ENCODE measurements at places on chromosomes 6 and 20.

GRCh38 chr6:87093651-87094050, 1.3 kb downstream of the CGA start:
- DNase-seq: no peak

DNA sequence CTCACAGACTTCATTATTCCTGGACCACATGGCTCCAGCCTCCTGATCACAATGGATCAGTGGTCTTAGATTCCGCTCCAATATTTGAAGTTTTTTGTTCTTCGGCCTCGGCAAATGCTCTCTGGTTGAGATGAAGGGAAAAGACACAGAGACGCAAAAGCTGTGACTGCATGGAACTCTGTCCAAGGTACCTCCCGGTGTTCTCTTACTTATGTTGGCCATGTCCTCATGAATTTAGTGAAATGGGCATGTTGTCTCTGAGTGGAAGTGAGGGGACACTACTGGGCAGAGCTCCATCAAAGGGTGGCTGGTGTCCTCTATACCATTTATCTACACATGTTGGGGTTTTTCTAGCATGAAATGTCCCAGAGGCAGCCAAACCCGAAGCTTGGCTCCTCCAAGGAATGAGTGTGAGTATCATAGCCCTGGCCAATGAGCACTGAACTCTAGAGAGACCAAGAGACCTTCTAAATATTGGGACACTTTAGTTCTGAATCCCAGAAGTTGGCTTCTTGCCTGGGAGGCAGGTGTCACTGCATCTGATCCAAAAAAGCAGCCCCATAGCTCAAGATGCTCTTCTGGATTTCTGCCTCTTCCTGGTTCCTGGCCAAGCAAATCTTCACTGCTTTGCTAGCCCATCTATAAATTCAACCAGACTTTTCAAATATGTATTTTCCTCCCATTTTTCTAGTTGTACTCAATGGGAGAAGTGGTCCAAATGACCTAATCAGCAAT, 34.1 kb downstream of the HLA-G start:
- no peak for DNase-seq

- DNase-seq: no peak
Observed at GRCh38 chr20:11045412-11046175, 371.8 kb upstream of the JAG1 start.

GRCh38 chr20:24598996-24599395, 129.6 kb downstream of the SYNDIG1 start:
- DNase-seq: no peak

DNA sequence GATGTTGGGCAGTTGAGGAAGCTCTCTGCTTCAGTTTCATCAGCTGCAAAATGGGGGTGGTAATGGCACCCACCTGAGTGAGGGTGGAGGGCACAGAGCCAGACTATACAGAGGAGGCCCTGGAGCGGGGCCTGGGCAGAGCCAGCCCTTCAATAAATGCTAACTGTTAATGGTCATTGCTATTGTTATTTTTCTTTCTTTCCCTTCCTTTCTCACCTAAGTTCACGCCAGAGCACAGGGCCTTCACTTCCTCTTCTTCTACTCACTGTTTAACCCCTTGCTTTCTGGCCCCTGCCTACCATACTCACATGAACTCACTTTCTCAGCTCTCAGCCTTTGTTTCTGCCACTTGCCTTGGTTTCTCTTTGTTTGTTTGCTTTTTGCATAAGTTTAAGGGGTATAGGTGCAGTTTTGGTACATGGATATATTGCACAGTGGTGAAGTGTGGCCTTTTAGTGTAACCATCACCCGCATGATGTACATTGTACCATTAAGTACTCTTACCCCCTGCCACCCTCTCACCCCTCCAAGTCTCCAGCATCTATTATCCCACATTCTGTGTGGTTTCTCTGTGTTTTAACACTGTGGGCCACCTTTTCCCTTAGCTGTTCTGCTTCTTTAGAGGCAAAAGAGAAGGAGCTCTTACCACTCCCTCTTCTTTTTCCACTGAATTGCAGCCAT, 7.5 kb upstream of the RREB1 start:
- no peak for DNase-seq

DNA sequence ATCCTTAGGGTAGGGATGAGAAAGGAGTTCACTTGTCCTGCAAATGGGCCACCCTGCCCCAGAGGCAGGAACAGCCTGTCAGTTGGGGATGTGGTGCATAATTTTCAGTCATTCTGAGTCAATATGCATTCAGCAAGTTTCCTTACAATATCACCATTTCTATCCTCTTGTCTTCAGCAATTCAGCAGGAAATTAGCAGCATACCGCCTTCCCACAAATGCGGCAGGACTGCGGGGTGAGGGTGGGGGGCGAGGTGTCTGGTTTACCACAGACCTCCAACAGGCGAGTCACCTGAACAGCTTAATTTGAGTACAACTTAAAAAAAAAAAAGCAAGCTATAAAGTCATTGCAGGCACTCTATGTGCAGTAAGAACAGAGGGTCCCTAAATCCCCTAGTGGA, 126.8 kb downstream of the MAP3K7 start:
- DNase-seq: no peak

DNA sequence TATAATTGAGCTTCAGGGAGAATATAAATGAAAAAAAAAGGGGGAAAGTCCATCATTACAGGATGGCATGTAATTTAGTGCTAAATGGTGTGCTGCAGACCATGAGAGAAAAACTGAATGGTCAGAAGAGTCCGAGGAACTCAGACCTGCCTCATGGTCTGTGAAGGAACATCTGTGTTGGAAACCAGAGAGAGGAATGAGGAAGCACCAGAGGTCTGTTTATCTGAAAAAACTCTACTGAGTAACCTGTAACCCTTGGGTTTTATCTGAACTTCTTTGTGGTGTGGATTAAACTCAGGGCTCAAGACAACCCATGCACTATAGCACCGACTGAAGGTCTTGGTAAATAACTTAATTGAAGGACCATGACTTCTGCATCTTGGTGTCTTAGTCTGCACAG, 108.1 kb downstream of the RNF144B start:
- no peak for DNase-seq

- DNase-seq: no peak
Observed at GRCh38 chr6:136945072-136945471, 23.0 kb downstream of the SLC35D3 start.

- no peak for DNase-seq
Observed at GRCh38 chr20:15977026-15977425, 596.2 kb downstream of the KIF16B start.
